ENCODE measurements at places on chromosomes 6 and 20. TPM values are rescaled to one million over a fixed set of nuclear protein-coding genes. Genes with fewer than 3 reads are reported as not detected.

The HDGFL1 gene
- not detected for total RNA-seq

The MEP1A gene
- total RNA-seq, result not detected

The BMP7 gene
- total RNA-seq, result 25.4 TPM

The AVP gene
- total RNA-seq, result not detected

The MYBL2 gene
- 6.9 TPM for total RNA-seq

The BPIFB2 gene
- total RNA-seq, result not detected

The FOXQ1 gene
- 3.4 TPM for total RNA-seq

The SOD2 gene
- total RNA-seq, result 142 TPM

The ZC2HC1B gene
- total RNA-seq, result not detected

The SOBP gene
- 24.0 TPM for total RNA-seq

The TDRD6 gene
- total RNA-seq, result 0.44 TPM

The ADGRG6 gene
- 42.2 TPM for total RNA-seq

The PNISR gene
- 159 TPM for total RNA-seq

The RAMACL gene
- 1.5 TPM for total RNA-seq

The L3MBTL1 gene
- total RNA-seq, result 22.1 TPM

The TBCC gene
- 32.8 TPM for total RNA-seq

The C6orf163 gene
- 8.6 TPM for total RNA-seq

The PGC gene
- not detected for total RNA-seq

The FKBP5 gene
- 9.8 TPM for total RNA-seq

The CHRNA4 gene
- total RNA-seq, result 13.0 TPM

The CDH26 gene
- total RNA-seq, result 5.0 TPM

The HLA-DRB5 gene
- 16.8 TPM for total RNA-seq

The HLA-DMB gene
- total RNA-seq, result 22.3 TPM

The AIF1 gene
- total RNA-seq, result 35.5 TPM

The TFAP2A gene
- total RNA-seq, result 2.1 TPM

The ARMH2 gene
- not detected for total RNA-seq

The BIRC7 gene
- total RNA-seq, result 1.6 TPM

Data from spinal cord (tissue), 10 donors.